Activated T-cell treated with anti-CD3 and anti-CD28 coated beads for 24 hours (primary cell): ENCODE measurements at places on chromosomes 12 and 14.

DNA sequence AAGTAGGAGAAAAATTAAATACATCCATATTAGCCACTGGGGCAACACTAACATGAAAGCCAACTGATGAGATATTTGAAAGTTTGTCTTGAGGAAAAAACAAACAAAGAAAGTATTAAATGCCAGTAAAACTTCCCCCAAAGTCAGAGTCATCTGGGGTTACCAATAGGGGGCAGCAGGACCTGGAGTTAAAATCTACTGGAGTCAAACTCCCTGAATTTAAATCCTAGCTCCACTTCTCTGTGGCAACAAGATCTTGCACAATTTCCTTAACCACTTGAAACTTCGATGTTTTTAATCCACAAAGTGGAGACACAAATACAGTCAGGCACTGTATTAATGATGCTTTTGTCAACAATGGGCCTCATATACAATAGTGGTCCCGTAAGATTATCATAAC is 14.4 kb downstream of the PLEKHG7 start:
- DNase-seq: no peak

DNA sequence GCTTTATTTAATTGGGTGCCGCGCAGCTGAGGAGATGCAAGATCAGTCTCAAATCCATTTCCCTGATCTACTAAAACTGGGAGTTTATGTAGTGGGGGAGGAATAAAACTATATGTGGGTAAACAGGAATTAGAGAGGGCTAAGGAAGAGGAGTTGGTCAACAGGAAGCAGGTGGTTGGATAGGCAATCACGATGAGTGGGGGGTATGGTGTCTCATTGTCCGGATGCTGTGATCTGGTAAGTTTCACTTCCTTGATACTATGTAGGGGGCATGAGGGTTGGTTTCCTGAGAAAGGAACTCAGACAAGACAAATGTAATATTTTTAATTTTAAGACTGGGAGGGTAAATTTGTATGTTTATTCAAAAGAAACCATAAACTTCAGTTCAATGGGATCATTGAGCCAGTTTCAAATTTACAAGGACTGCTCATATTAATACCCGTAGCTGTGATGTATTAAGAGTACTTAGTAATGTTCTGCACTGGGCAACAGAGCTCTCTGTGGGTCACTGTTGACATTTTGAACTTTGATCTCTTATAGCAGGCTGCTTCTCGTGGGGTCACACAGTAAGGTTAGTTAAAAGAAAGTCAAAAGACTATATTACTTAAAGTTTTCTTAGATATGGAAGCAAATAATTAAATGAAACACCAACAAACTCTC is 786.2 kb upstream of the FBXO33 start:
- DNase-seq: no peak

- DNase-seq: no peak
These were observed 3.3 kb downstream of the DCN start for GRCh38 chr12:91179315-91179714.

- no peak for DNase-seq
These were observed 11.5 kb downstream of the RAB5B start for GRCh38 chr12:55985341-55985740.

DNA sequence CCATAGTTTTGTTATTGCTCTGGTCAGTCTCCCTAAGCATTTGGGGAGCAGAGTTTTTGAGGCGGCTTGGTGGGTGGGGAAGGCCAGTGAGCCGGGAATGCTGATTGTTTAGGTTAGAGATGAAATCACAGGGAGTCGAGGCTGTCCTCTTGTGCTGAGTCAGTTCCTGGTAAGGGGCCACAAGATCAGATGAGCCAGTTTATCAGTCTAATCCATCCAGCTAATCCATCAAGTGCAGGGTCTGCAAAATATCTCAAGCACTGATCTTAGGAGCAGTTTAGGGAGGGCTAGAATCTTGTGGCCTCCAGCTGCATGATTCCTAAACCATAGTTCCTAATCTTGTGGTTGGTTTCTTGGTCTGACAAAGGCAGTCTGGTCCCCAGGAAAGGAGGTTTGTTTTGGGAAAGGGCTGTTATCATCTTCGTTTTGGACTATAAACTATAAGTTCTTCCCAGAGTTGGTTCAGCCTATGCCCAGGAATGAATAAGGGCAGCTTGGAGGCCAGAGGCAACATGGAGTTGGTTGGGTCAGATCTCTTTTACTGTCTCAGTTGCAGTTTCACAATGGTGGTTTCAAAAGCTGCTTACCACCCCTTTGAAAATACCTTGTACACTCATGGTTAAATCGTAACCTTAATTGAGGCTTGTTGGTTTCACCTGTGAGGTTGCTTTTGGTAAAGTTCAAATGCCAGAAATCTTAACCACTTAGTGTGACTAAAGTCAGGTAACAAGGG is 33.6 kb upstream of the HIGD1C start:
- no peak for DNase-seq

GRCh38 chr12:122927756-122928403 is 32.0 kb upstream of the VPS37B start:
- DNase-seq: no peak

DNA sequence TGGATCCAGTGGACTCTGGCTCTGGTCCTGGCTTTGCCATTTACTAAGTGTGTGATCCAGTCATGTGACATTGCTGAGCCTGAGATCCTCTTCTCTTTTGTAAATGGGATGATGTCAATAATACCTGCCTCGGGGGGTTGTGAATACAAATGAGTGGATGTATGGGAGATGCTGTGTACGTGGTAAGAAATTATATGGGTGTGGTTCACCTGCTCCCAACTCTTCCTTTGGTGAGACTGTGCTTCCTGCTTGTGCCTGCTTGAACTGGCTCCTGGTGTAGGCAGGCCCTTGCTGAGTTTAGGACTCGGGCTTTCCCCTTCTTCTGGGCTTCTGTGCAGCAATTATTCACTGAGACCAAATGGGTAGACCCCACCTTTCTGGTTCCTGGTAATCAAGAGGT is 189.5 kb upstream of the FRMD6 start:
- DNase-seq: no peak
